Left kidney (tissue), 8 donors: ENCODE measurements at places on chromosomes 11 and 22.

GRCh38 chr22:44862981-44863860, 110.8 kb downstream of the ARHGAP8 start:
- no peak for DNase-seq

DNA sequence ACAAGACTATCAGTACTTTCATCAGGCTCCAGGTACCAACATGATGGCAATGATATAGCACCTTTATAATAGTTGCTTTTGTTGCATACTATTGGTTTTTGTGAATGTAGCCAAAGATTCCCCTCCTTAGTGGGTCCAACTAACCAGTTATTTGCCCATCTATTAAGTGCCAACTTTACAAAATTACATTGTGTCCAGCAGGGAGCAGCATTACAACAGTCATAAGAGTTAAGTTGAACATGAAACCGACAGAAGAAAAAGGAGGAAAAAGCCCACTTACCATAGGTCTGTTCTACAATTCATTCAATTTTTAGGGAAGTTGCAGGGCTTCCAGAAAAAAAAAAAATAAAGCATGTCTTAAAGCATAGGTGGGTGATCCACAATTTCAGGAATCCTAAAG, 21.6 kb downstream of the IMMP1L start:
- DNase-seq: peak; percentile 32

GRCh38 chr11:26078231-26078821, 253.6 kb upstream of the ANO3 start:
- DNase-seq: no peak

GRCh38 chr11:97290464-97291041, 900.7 kb downstream of the JRKL start:
- DNase-seq: peak; percentile 31

DNA sequence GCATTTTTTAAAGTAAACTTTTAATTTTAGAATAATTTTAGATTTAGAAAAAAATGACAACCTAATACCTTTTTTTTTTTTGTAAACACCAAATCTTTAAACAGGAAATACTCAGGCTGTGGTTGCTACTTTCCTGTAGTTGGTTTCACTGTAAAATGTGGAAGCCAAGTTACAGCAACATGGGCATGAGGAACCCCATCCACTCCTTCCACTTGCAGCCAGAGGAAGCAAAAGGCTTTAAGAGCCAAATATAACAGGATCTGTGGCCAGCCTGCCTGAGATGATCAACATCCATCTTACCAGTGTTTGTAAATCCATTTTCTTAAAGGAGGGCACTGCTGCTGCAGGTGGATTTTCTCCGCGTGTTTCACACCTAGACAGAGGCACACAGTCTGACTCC, 66.2 kb downstream of the TNRC6B start:
- no peak for DNase-seq

- DNase-seq: no peak
Observed at GRCh38 chr11:17418444-17419081, 30.1 kb upstream of the KCNJ11 start.

GRCh38 chr22:30262917-30263741, 3.5 kb downstream of the OSM start:
- peak; percentile 62 for DNase-seq

- peak; percentile 94 for DNase-seq
Observed at GRCh38 chr11:130448416-130449309, at the start of gene ADAMTS15. Gene ADAMTS15, plus strand, starts transcription at chr11:130448645. Its CDS starts 329 bp downstream, at chr11:130448974.

- no peak for DNase-seq
Observed at GRCh38 chr22:23068832-23069385, 1.4 kb upstream of the GNAZ start.
